ENCODE measurements at places on chromosomes 12 and 14.

DNA sequence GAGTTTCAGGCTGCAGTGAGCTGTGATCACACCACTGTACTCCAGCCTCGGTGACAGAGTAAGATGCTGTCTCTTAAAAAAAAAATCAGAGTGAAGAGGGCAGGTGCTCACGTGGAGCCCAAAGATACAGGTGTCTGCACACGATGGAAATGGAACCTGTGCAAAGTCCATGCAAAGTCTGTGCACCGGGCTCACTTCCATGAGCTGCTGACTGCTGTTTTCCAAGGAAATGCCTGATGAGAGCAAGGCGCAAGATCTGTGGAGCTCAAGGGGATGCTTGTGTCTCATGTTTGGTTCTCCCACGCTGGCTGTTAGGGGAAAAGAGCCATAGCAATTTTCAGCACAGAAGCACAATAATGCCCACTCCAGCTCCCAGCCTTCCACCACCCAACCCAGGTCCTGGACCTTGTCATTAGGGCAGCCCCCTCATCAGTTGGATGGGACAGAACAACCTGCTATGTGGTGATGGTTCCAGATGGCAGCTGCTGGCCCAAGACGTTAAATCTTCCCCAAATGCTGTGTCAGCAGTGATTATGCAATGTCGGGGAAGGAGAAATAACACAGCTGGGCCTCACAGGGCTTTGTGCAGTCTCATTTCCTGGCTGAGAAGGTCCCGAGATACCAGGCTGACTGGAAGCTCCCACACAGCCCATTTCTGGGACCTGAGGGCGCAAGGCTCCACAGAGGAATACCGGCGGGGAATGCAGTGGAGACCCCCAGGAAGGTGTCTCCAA, 27.9 kb upstream of the DICER1 start:
- no peak for DNase-seq

DNA sequence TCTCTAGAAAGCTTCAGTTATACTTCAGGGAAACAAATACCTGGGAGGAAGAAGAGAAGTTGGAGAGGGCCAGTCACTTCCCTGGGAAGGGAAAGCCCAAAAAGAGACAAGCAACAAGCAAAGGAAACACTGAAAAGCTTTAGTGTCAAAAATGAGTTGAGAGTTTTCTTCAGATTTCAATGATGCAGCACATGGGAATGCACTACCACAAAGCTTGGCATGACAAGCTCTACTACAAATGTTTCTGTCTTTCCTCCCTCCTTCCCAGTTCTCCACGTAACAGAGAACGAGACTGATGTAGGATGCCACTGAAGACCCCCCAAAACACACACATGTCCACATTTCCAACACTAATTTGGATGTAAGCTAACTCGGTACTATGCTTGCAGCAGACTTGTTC, 26.8 kb upstream of the ADAMTS20 start:
- no peak for DNase-seq

DNA sequence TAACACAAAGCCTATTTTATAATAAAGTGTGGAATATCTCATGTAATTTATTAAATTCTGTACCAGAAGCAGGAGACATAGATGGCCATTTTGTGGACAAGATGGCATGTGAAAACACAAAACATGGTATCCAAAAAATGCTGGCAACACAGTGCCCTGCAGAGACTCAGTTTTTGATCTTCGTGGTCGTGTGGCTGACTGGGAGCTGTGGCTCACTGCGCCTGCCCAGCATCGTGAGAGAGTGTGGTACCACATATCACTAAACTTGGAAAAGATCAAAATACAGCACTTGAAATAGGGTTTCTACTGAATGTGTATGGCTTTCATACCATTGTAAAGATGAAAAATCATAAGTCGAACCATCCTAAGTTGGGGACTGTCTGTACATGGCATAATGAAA, 43.0 kb upstream of the MANSC4 start:
- DNase-seq: no peak

- DNase-seq: no peak
These were observed at the start of gene KCNA5 for GRCh38 chr12:5043589-5044419. KCNA5 (plus strand) TSS chr12:5043879; CDS start chr12:5044148, 269 bp downstream.

- DNase-seq: no peak
These were observed 20.7 kb downstream of the KRT85 start for GRCh38 chr12:52346593-52346992.

DNA sequence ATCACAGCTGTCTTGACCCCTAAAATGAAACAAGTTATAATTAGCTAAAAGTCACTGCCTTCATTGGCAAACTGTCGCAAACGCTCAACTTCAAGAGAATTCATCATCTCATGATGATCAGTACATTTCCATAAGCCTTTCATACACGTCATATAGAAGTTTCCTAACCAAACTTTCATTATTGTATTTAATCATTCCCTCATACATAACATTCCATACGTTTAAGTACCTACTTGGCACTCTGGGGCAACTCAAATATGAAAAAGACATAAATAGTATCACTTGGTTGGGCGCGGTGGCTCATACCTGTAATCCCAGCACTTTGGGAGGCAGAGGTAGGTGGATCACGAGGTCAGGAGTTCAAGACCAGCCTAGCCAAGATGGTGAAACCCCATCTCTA, 12.4 kb upstream of the PPP2R5E start:
- DNase-seq: no peak

DNA sequence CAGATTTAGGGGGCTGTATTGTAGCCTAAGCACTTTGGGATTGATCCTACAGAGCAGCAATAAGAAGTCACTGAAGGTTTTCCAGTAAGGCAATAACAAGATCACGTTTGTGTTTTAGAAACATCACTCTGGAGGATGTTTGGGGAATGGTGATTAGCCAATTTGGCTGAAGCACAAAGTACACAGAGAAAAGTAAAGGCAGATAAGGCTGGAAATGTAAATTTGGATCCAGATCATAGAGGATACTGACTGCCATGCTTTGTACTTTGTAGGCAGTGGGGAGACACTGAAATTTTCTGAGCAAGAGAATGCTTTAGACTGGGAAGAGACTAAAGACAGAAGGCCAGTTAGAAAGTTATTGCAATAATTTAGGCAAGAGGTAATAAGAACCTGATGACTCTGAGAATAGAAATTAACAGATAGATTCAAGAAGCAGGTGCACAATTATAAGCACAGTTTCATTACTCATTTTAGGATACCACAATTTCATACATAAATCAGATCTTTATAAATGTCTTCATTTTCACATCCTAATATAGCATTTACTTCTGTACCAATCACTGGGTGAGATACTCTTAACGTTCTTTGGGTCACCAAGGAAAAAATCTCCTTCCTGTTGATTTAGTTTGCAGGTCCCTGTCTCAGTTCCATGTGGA, 314.5 kb upstream of the GARIN6 start:
- DNase-seq: no peak

GRCh38 chr12:1796515-1797010, 23.8 kb upstream of the LRTM2 start:
- no peak for DNase-seq

Measured in stimulated activated CD4-positive, alpha-beta T cell treated with anti-CD3 and anti-CD28 coated beads, TNF-alpha, amount 100 ng/mL, for 4 hours (primary cell).